ENCODE measurements at places on chromosomes 12 and 14.

DNA sequence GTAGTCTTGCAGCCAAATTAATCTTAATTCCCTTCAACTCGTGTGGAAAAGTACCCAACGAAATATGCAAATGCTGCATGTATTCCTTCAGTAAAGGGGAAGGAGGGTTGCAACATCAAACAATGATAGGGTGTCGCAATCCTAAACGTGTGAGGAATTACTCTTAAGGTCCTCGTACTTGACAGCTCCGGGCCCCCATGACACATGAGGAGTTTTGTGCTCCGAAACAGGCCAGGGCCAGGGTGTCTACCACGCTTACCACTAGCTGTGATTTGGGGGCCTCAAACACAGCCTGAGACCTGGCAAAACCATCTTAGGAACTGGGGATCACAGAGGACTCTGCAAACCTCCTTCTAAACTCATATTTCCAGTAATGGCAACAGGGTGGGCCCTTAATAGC is 20.4 kb downstream of the FOS start:
- DNase-seq, result no peak

DNA sequence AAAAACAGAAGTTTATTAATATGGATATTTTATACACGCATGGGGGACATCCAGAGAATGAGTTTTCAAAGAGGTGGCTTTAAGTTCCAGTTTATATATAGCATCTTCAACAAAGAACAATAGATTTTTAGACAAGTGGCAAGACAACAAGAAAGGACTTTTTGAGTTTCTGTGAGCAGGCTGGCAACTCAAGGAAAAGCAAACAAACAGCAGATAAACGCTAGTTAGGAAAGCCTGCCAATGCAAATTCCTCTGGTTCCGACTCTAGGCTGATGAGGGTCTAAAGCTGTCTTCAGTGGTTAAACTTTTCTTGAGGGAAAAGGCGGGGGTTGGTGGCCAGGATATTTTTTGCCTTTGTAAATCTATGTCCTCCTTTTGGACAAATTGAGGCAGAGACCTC is 78.4 kb upstream of the EEA1 start:
- no peak for DNase-seq

DNA sequence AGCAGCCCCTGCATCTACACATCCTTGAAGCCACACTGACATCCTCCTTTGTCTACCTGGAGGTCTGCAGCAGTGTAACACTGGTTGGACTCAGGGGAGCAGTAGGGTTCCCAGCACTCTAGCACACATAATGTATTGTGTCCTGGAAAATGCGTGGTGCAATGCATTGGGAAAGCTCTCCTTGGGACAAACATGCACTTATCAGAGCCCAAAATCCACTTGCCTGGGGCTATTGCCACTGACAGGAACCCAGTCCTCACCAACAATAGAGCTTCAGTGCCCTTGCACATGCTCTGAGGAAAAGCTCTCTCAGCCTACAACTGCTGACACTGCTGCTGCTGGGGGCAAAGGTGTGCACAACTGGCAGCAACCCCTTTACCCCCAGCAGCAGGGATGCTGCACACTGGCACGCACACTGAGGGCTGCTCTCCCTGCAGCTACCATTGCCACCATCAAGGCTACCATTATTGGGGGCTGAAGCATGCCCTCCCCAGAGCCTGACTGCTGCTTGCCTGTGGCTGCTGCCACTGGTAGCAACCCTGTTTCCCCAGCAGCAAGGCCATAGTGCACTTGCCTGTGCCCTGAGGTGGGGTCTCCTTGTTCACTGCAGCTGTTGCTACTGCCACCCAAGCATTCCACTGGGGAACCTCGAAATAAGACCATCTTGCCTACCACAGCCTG is 221.9 kb downstream of the SLC38A4 start:
- no peak for DNase-seq

DNA sequence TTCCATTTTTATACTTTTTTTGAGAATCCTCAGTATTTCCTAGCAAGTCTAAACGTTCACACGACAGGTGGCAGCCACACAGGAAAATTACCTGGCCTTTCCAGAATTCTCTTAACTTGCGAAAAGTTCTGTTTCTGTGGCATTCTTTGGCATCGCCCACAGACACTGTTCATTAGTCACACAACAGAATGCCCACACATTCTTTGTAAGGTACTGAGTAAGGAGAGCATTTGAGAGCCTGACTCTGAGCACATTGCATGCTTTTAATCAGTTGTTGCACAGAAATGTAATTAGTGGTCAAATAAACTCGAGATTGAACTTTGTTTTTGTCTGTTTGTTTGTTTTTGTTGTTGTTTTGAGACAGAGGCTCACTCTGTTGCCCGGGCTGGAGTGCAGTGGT is 52.4 kb downstream of the LMNTD1 start:
- DNase-seq, result no peak
